ENCODE measurements at places on chromosomes 1 and 21.

- no peak for DNase-seq
These were observed 92.9 kb downstream of the DPYD start for GRCh38 chr1:97827887-97828286.

DNA sequence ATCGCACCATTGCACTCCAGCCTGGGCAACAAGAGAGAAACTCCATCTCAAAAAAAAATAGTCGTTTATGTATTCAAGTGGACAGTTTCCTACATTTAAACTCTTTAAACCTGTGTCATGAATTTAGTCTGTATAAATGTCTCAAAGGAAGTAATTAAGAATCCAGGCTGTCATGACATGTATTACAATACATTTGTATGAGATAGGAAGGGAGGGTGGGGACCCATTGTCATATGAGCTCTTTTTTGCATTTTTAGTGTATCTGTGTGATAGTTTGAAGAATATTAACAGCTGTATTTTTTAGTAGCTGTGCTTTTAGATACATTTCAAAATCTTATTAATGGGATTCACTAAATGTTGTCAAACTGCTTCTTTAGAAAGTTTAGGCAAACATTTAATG is 20.0 kb downstream of the DONSON start:
- no peak for DNase-seq

DNA sequence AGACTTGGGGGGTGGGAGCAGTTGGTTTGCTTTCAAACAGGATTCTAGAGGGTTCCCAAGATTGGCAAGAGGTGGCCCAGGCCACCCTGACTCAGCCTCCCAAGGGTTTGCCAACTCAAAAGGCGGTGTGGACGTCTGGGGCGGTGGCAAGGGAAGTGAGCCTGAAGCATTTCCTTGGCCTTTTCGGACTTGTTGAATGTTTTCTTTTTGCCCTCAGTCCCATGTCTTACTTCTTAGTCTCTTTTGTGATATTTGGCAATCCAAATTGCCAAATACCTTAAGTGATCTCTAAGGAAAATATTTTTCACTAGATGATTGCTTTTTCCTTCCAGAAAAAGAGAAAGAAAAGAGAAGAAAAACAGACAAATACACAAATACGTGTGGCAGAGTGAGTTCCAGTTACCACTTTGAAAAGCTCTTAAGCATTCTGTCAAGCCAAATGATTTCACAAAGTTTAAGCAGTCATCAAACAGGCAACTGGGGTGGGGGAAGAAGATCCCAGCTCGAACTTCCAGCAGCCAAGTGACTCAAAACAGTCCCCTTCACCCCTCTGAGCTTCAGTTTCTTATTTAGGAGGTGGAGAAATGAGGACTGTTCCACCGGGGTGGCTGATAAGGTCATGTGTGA is 374.6 kb upstream of the USP24 start:
- no peak for DNase-seq

GRCh38 chr1:39525366-39526165 is 34.1 kb downstream of the BMP8A start:
- no peak for DNase-seq

DNA sequence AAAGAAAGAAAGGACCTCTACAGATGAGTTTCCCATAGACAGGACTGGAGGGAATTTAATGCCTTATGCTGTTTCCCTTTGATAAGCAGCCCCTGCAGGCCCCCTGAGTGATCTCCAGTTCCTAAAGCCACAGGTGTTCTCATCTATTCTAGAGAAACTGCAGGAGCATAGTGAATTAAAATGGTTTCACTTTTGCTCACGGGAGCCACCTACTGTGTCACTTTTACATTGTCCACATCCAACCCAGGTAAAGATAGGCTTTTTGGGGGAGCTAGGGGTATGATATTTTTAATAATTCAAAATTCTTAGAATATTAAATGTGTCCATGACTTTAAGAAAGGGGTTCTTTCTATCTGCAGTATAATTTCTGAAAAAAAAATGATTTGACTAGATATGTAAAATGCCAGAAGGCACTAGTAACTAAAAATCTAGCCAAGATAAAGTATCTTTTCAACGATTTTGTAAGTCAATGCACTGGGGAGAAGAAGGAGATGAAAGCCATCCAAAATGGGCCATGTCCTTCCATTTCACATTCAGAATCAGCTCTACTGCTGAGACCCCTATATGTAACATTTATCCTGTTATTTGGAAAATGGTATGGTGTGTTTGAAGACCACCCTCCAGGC is 267.3 kb upstream of the DUSP10 start:
- DNase-seq = no peak

GRCh38 chr1:162701286-162701685 is 69.0 kb downstream of the DDR2 start:
- DNase-seq = no peak

DNA sequence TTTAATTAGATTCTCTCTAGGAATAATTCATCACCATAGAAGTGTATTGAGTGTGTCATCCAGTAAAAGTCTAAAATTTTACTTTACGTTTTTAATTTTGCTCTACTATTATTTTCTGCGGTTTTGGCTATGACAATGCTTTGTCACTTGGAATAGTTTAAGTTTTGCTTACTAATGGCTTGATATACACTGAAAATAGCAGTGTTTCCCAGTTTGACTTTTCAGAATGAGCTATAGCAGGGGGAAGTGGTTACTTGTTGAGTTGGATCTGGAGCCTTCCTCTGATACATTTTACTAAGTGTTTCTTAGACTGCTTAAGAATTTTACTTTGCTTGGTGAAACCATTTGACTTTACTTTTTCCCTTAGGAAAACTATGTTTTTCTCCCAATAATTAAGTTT is 5.0 kb downstream of the DNAJC16 start:
- no peak for DNase-seq

DNA sequence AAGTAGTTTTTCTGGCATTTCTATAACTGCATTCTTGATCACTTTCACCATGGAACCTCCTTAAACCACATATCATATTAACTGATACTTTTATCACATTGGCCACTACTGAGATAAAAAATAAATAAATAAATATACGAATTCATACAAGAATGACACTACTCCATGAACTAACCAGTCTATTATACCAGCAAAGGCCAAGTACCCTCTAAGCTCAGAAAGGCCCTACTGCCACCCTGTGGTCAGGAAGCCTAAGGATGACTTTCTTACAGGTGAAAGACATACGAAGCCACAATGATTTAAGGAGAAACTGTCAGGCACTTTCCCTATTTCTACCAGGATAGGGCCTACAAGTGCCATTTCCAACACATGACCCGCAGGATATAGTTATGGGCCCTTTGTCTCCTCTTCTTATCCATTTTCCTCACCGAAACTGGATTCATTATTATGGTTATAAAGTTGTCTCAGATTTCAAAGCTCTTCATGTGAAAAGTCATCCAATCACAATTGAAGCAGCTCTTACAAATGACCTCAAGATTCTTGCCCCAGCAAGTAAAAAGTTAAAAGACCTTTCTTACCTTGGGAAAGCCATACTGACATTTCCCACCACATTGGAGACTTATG is 23.9 kb downstream of the DNAJC8 start:
- peak; percentile 73 for DNase-seq

DNA sequence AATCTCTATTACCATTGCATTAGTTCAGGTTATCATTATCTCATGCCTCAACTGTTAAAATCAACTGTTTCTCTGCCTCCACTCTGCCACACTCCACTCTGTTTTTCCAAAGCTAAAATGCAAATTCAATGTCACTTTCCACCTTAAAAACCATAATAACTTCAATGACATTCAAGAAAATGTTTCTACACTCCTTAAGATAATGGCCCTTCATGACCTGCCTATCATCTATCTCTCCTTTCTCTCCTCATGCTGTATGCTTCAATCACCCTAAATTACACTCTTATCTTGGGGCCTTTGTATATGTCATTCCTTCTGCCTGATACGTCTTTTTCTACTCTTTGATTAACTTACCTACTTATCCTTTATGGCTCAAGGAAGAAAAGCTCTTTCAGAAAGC is 296.0 kb downstream of the LRRC7 start:
- DNase-seq = no peak

DNA sequence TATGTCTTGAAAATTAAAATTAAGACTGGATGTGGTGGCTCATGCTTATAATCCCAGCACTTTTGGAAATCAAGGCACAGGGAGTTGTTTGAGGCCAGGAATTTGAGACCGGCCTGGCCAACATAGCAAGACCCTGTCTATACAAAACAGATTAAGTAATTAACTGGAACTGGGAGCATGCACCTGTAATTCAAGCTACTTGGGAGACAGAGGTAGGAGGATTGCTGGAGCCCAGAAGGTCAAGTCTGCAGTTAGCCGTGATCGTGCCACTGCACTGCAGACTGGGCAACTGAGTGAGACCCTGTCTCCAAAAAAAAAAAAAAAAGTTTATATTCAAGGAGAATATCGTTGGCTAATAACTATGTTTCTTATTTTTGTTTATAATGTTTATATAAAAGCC is 139.2 kb downstream of the USP25 start:
- no peak for DNase-seq

DNA sequence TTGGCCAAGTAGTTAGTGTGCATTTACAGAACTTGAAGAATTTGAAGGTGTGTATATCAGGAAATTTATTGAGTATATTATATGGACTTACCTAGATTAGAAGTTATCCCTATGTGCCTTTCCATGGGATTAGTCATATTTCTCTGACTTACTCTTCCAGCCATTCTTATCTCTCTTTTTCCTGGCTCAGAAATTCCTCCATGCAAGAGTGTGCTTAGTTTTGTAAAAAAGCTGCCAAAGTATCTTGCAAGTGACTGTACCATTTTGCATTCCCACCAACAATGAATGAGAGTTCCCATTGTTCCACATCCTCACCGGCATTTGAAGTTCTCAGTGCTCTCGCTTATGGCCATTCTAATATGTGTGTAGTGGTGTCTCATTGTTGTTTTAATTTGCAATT is 82.2 kb upstream of the GUCA2B start:
- no peak for DNase-seq

- no peak for DNase-seq
These were observed 126.2 kb downstream of the GIPC2 start for GRCh38 chr1:78171736-78172590.

- DNase-seq = no peak
These were observed 103.9 kb downstream of the DPYD start for GRCh38 chr1:97816927-97817326.

DNA sequence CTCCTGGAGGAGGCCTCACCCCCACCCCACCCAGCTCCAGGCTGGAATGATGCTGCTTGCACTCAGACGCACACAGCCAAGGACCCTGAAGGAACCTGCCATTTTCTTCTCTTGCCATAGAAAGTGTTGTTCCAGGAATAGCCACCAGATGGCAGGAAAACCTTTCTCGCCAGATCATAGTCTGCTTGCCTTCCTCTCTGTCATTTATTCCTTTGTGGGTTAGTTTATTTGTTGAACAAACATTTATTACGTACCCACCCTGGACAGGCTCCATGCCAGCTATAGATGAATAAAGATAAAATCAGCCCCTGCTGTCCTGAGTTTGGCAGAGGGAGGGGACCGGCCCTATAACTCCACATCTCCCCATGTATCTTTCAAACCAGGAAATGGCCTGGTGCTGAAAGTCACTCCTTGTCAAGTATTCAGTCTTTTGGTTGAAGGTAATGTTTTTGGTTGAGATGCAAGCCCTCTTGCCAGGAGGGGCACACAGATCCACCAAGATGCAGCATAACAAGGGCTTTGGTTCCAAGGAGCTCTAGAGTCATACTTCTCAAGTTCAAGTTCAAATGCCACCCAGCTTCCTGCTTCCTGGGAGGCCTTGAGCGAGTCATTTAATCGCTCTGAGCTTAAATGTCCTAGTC is 7.0 kb upstream of the KCNC4 start:
- DNase-seq = peak; percentile 66

- DNase-seq = no peak
These were observed 52.9 kb downstream of the NFIA start for GRCh38 chr1:61135291-61135690.

DNA sequence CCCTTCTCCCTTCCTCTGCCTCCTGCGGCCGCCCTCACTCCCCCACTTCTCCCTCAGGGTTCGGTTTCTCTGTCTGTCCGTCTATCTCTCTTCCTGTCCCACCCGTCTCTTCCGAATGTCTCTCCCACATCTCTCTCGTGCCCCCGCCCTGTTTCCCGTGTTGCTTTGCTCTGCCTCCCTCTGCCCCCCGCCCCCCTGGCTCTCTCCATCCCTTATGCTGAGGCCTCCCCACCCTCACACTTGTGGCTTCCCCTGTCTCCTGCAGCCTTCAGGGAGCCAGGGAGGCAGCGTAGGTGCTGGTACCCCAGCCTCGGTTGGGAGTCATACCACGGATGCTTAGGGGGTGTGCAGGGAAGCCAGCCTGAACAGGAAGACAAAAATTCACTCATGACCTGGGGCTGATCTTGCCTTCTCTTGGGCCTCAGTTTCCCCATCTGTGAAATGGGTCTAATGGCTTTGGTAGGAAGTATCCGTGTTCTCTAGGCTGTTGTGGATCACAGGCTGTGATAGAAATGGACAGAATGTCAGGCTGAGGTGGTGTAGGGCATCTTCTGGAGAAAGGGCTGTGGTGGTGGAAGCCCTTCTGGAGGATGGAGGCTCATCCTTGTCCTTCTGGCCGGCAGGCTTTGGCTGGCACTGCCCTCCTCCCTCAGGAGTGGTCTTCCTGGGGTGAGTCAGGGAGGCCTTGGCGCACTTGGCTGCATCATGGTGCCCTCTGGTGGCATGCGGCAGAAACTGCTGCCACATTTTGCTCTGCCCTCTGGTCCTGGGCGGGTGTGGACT is 55.5 kb downstream of the FOXO6 start:
- peak; percentile 38 for DNase-seq

GRCh38 chr1:91066538-91066937 is 44.7 kb upstream of the ZNF644 start:
- DNase-seq = no peak

GRCh38 chr1:44777547-44777946 is 2.2 kb downstream of the RPS8 start:
- DNase-seq = no peak

All from left colon (tissue), 2 donors.